Occipital lobe (tissue), 3 donors: ENCODE measurements at places on chromosomes 3 and 15.

GRCh38 chr3:65948841-65949573 lies 89.7 kb downstream of the MAGI1 start:
- no peak for DNase-seq

- DNase-seq: no peak
These were observed 8.4 kb downstream of the GALK2 start for GRCh38 chr15:49178497-49178896.

GRCh38 chr3:29312960-29313452 lies 32.1 kb downstream of the RBMS3 start:
- no peak for DNase-seq

DNA sequence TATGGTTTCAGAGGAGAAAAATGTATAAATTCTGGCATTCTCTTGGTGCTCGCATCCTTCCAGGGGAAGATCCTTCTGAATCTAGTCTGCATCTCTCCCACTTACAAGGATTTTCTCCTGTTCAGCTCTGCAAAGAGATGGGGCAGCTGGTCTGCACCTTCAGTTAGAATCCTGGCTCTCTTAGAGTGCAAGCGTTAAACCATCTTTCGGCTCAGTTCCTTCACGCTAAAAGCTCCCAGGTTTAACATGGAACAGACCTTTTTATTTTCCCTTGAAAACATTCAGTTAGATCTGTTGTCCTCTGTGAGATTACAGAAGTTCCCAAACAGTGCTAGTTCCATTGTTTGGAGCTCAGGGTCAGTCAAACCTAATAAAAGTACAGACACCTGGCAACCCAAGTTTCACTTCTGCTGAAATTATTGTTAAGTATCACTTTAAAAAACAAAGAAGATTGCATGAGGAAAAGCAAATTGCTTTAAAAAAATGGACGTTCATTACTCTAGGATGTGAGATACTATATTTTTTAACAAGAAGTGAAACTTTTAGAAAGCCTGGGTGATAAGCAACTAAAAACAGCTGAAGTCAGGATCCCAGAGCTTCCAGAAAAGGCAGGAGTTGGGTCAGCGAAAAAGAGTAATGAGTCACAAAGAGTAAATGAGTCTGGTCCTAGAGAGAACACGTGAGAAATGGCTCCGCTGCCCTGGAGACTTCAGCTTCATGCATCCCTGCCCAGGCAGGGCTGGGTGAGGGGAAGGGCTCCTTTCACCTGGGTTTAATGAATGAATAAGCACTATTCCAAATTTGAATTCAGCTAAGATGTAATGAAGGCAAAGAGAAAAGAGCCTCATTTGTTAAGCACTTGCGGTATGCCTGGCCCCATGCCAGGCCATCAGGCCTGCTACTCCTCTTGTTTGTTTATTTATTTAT lies 63.3 kb downstream of the ABTB1 start:
- DNase-seq: no peak

DNA sequence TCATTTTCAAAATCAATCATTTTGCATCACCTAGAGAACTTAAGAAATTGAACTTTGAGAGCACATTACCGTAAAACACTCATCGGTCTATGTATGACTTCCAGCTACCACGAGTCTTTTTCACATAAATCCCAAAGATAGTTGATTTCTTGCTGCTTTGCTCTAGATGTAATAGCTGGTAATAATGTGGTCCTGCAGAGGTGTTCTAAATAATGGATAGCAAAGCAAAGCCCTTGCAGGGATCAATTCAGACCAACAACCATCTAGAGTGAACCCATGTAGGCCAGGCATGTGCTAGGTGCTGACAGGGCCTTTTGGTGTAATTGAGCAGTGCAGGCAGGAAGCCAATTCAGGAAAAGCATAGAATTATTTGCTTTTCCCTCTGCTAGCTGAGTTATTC lies 26.1 kb upstream of the C3orf80 start:
- no peak for DNase-seq

GRCh38 chr3:45249391-45249790 lies 23.3 kb upstream of the TMEM158 start:
- DNase-seq: no peak
